ENCODE measurements at places on chromosomes 16 and 17.
A peak's percentile ranks its signal among the peaks of the same experiment; 100 is the strongest.

DNA sequence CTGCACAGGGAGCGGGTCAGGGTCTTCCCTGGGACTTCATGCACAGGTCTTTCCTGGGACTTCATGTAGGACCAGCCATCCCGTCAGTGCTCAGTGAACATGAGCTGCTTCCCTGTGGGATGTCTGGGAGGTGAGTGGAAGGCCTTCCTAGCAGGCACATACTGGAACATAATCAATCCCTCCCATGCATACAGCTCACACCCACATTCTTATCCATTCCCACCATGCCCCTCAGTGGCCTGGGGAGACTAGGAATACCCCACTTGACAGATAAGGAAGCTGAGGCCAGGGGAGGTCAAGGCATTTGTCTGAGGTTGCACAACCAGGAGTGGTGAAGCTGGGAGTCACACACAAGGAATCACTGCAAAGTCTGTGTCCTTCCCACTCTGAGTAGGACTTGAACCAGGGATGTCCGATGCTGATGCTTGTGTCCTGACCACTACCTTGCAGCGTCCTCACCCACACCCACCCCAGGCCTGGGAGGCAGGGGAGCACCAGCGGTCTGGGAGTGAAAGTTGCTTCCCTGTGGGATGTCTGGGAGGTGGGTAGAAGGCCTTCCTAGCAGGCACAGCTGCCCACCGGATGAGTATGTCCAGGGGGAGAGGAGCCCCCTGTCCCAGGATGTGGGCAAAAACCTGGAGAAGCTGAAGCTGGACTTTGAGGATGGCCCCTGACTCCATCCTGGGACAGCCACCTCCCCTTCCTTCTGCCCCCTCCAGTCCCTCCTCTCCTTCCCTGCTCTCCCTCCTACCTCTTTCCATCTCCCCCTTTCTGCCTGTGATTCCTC is 1.0 kb upstream of the NLRC5 start:
- no peak for DNase-seq

GRCh38 chr16:14608604-14609003 is 21.5 kb downstream of the PARN start:
- DNase-seq, result no peak

GRCh38 chr17:31314782-31315100 is 887 bp upstream of the EVI2B start:
- no peak for DNase-seq

- DNase-seq, result no peak
Measured at GRCh38 chr17:77072670-77073069, 68.1 kb upstream of the SEC14L1 start.

DNA sequence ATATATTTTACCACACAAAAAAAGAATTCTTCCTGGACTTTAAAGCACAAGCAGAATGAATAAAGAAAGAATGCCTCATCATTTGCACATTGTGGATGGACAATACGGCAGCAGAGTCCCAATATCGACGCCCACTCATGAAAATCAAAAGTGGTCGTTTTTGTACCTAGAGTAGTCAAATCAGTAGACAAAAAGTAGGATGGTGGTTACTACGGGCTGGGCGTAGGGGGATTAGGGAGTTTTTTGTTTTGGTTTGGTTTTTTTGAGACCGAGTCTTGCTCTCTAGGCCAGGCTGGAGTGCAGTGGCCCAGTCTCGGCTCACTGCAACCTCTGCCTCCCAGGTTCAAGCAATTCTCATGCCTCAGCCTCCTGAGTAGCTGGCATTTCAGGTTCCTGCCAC is 8.6 kb upstream of the CENPV start:
- no peak for DNase-seq

DNA sequence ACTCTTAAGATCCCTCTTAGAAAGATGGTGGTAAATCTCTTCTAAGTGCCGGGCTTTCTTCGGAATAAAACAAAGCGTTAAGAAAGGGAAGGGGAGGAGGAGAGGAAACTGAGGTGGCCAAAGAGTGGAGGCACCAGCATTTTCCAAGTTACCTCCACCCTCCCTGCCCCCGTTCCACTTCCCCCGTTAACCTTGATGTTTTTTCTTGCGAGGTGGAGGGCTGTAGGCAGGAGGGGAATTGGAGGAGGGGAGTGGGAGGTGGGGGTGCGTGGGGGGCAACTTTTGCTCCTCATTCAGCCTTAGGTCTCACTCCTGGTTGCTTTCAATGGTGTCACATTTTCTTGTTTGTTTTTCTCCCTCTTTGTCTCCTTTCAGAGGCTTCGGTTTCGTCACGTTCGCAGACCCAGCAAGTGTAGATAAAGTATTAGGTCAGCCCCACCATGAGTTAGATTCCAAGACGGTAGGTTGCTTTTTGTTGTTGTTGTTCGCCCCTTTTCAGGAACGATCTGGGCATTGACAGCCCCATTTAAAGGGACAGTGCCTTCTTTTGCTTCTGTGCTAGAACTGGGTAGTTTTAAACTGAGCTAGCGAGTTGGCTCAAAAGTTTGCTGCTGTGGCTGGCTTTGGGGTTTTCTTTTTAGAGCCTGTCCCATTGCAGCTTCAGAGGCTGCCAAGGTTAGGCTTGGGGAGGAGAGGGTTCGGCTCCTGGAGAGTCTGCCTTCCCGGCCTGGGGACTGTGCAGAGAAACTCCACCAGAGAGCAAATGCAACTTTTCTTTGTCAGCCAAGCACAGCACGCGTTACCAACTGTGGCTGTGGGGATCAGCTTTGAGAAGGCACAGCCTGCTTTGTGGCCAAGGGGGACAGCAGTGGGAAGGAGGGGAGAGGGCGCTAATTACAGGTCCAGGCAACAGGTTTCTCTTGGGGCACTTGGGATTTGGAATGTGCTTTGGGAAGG is 1.9 kb downstream of the MSI2 start:
- peak; percentile 23 for DNase-seq

DNA sequence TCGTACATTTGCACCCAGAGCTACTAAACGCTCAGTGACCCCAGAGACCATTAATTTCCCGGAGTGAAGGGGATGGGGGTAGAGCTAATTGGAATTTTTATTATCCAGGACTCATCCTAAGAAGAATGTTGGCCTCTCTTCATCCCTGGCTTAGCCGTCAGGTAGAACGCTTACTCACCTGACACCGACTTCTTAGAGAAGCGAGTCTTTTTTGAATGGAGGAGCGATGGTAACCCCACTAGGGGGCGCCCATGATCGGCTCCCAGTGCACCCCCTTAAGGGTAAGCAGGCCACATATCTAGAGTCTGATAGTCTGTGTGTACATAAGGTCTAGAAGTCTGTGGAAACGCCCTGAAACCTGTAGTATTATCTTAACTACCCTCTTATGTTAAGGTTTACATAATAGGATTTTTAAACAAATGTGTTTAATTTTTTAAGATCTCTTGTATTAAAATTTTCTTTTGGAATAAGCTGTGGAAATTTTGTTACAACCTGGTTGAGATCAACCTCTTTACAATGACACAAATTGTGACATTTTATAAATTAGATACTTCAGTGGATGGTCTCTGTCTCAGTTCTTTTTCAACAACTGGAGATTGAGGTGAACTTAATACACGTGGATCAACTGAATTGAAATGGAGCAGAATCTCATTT is 229.8 kb downstream of the CPPED1 start:
- peak; percentile 73 for DNase-seq
